IPS DF 6.9 (cell line): ENCODE measurements at places on chromosomes 4 and X.

- no peak for DNase-seq
These were observed 7.2 kb downstream of the GNRHR start for GRCh38 chr4:67746797-67747495.

DNA sequence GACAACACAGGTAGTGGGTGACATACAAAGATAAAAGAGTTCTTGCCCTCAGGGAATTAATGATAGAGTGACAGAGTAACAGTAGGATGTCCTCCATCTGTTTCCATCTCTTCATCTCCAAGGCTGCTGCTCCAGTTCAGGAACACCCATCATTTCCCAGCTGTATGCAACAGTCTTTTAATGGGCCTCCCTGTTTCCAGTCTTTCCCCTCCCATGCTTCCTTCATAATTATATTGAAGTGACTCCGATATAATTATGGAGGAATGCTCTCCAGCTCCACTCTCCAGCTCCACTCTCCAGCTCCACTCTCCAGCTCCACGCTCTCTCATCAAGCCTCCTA, 65.3 kb upstream of the MSN start:
- DNase-seq: no peak

GRCh38 chr4:77167866-77168265, 10.9 kb downstream of the CCNG2 start:
- DNase-seq: no peak

- DNase-seq: no peak
These were observed 141.8 kb downstream of the SMIM20 start for GRCh38 chr4:26055855-26056254.

DNA sequence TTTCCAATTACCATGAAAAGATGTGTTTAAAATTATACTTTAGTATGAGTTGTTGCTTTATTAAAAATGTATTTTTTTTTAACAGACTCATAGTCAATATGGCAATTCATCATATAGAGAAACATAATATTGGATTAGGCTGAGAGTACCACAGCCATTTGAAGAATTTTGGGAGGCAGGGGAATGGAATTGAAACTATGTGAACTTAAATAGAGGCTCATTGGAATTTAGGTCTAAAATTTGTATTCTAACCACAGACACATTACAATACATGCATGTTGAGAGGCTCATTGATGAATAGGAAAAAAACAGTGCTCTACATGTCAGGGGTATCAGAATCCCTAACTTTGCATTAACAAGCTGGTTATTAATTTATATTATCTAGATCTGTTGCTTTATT, 269.6 kb downstream of the DKK2 start:
- no peak for DNase-seq

GRCh38 chrX:47644557-47645091, 5.7 kb downstream of the ELK1 start:
- no peak for DNase-seq

- DNase-seq: no peak
These were observed 12.1 kb downstream of the TIGD2 start for GRCh38 chr4:89123451-89123851.

DNA sequence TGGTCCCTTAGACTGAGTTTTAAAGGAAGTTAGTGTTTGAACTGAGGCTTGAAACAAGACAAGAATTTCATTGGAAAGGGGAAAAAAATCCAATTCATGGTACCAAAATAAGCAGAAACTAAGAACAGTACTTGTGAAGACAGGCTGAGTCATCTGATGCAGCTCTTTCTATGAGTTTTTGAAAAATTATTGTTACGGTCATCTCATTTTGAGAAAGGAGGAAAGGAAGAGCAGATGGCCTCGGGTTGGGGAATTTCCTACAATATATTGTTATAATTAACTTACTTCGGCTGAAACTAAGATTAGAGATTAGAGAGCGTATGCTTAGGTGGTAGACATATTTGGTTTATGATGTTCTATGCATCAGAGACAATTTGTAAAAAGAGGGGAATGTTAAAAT, 2164.8 kb upstream of the AGA start:
- no peak for DNase-seq

- DNase-seq: no peak
These were observed 135.3 kb upstream of the LDB2 start for GRCh38 chr4:17033768-17034181.

GRCh38 chr4:155299103-155299502, 77.7 kb downstream of the MAP9 start:
- no peak for DNase-seq

DNA sequence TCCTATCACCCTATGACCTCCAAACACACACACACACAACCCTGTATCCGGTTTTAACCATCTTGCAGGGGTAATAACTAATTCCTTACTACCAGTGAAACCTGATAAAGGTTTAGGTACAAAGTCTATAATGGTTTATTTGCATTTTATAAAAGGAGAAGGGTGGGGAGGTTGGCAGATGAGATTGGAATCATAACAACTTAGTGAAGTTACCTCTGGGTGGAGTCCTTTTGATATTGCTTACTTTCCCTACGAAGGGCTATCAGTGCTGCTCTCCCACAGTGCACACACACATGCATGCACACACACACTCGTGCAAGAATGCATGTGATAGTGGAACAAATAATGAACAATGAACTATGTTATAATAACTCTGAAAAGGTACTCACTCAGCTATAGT, 56.1 kb downstream of the CCSER1 start:
- DNase-seq: no peak

DNA sequence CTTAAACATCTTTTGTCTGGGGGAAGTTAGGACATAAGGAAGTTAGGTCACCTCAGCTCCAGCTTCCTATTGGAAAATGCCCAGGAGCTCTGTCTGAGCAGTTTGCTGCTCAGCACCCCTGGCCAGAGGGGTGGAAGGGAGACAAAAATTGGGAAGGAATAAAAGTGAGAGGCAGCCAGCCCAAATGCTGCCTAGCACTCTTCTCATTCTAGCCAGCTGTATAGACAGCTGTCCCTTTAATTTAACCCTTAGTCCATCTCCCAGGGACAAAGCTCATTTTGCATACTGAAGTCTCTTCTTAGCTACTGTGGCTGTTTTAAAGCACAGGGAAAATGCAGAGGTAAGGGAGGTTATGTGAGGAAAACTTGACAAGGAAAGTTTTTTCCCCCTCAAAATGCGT, 89.5 kb upstream of the CITED1 start:
- DNase-seq: no peak

DNA sequence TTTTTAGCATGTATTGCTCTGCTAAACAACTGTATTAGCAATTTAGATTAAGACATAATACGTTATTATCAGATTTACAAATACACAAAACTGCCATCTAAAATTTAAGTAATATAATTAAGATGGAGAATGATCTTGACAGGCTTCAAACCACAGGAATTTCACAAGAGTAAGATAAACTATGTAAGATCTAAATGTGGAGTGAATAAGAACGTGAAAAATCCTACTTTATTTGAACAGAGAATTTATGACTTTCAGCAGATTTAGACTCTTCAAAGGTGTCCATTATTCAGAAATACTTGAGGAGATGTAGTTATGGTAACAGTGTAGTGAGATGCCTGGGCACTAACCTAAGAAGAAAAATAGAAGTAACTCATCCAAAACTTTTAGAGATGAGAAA, 73.2 kb downstream of the SLC4A4 start:
- DNase-seq: no peak

GRCh38 chrX:13009273-13009672, 34.4 kb downstream of the TMSB4X start:
- DNase-seq: no peak

GRCh38 chrX:23373129-23373804, 38.6 kb downstream of the PTCHD1 start:
- DNase-seq: no peak

DNA sequence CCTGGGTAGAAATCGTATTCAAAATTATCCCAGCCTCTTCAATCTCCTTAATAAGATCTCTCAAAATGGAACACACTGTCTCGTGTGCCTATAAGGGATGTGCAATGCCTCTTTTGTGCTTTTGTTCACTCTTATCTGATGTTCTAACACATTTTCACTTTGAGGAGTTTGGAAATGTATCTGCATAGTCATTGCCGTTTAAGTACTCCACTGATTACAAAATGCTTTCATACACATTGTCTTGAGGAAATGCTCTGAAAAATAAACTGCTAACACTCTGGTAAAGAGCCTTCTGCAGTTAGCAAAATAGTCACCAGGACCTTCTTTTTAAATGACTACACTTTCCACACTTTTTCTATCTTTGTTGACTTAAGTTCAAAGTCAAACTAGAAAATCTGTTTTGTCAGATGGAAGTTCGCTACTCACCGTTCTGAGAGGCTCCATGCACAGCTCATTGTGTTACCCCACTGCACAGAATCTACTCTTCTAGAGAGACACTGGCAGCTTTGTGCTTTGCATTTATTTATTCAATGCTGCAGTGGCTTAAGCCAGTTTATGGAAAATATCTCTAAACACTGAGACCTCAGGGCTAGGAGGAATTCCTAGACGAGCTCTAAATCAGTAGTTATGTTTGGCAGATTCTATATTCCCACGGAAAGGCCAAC, 159.0 kb downstream of the CHIC2 start:
- DNase-seq: no peak

GRCh38 chrX:140292188-140292587, 212.7 kb downstream of the SOX3 start:
- DNase-seq: no peak

DNA sequence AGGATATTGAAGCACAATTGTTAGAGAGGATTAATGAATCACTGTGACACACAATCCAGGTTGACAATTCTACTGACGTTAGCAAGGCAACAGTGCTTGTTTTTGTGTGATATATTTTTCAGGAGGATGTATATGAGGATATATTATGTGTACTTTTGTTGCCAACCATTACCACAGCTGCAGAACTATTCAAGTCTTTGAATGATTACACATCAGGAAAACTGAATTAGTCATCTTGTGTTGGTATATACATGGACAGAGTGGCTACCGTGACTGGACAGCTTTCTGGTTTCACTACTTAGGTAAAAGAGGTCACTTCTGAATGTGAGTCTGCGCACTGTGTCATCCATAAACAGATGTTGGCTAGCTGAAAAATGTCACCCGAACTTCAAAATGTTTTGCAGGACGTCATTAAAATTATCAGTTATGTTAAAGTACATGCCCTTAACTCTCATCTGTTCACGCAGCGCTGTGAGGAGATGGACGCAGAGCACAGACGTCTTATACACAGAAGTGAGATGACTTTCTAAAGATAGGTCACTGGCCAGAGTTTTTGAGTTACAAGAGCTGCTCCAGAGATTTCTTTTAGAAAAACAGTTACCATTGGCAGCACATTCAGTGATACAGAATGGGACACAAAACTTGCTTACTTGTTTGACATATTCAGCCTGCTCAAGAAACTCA, 69.0 kb downstream of the MRPL1 start:
- no peak for DNase-seq

DNA sequence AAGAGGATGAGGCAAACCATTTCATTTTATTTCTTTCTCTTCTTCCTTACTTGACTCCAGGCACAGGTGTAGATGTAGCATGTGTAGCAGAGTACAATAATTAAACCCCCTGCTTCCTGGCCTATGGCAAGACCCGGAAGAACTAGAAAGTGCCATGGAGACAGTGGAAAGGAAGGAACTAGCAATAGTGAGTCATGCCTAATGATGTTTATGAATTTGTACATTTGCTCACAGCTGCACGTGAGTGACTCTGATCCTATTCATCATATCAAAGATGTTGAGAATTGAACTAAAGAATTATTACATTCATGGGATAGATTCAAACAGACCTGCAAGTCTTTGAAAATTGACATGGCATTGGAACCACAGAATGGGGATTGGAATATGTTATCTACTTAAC, 2233.9 kb upstream of the TENM3 start:
- no peak for DNase-seq

DNA sequence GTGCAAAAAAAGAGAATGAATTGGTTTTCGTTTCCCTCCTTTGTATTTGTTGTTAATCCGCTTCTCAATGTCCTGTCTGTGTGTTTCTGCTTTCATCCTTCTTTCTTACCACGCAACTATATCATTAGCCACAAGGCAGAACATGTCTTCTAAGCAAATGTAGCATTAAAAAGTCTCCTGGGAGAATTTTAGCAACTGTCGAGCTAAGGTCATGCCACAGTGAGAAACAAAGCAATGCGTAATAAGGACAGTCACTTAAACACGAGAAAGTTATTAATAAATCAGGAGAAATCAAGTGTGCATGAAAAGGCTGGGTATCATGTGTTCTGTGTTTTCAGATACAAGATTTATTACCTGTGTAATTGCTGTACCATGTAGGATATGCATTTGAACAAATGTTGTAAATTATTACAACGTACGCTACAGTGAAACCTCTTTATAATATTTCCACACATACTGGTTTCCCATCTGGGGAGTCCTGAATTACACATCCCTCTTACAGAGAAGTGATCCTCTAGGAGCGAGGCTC, 890.8 kb downstream of the TRIML1 start:
- no peak for DNase-seq

DNA sequence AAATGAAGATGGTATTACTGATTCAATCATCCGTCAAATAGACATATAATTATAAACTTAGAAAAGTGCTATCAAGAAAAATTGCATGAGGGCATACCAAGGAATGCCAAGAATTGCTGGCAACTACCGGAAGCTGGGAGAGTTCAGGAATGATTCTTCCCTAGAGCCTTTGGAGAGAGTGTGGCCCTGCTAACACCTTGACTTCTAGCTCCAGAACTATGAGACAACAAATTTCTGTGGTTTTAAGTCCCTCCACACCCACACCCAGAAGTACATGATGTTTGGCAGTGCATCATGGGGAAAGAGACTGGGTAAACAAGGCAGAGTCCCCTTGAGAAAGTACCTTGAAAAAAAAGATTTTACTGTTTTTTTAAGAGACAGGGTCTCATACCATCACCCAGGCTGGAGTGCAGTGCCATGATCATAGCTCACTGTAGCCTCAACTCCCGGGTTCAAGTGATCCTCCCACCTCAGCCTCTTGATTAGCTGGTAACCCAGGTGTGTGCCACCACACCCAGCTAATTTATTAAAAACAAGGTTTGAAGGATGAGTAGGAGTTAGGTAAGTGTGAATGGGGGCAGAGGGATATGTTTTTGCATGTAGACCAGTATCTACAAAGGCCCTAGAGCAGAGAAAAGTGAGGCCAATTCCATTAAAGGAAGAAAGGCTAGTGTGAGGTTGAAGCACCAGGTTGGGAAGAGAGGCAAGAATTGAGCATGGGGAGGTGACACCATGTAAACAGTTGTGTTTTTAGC, 53.1 kb downstream of the GSX2 start:
- no peak for DNase-seq
